ENCODE measurements at places on chromosomes 7 and 10.

DNA sequence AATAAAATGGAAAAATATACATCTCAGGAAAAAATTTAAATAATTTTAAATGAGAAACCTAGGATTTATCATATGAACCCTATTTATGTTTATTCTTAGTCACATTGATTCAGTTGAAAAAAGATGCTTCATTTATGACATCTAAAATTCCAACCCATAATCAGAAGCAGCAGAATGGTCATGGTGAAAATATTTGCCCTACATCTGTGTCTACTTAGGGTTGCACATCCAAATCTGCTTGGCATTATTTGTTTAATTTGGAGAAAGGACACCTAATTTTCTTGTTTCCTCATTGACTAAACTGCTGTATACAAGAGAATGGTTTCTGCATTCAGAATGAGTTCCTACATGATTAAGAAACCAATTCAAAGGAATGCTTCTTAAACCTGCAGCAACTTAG is 72.9 kb upstream of the SKAP2 start:
- DNase-seq: no peak

GRCh38 chr10:116132780-116133399 is 140.1 kb downstream of the GFRA1 start:
- DNase-seq: no peak

GRCh38 chr10:5981529-5981928 is 4.2 kb upstream of the IL15RA start:
- no peak for DNase-seq

DNA sequence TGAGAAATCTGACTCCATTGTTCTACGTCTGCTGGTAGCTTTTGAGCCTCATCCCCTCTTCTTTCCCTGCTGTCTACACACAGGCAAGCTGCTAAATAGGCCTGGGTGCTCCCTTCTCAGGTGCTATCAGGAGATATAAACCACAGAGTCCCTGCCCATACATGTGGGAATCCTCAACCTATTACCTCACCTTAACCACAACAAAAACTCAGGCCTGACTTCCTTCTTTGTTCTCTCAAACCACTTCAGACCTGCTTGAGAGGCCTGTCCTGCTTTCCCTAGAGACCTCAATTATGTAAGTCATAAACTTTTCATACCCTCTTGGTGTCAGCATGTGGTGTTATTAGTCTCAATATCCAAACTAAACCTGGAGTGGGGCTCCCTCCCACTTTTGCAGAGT is 75.0 kb upstream of the MAGI2 start:
- no peak for DNase-seq

DNA sequence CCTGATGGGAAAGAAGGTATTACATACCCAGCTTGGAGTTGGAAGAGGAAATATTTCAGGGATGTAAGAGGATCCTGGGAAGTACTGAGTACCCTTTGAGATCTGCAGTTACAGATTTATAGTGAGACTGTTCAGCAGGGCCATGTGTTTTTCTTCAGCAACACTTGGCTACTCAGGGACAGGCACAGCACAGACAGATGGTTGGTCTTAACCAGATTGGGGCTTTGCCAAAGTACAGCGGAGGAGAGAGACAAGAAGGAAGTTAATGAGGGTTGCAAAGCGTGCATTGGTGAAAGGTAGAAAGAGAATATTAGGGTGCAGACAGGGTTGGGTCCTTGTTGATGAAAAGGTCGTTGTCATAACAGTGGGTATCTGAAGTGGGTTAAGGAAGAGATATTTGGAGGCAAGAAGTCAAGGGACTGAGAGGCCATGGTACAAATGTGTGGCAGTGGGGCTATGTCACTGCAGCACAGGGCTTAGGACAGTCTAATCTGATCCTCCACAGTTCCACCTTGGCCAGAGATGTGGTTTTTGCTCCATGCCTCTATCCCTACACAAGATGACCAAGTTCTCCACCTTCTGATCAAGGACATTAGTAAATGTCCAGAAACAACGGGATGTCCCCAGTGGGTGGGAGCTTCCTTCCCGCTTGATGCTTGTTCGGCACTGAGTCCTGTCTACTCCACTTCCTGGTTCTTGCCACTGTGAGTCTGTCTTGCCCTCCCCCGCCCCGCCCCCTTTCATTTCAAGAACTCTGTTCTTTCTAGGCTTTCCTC is 18.9 kb upstream of the DNAJC1 start:
- DNase-seq: no peak

GRCh38 chr10:43343126-43343525 is 28.3 kb upstream of the FXYD4 start:
- DNase-seq: no peak

- DNase-seq: no peak
These were observed 203.9 kb downstream of the NXPH1 start for GRCh38 chr7:8637322-8637721.

DNA sequence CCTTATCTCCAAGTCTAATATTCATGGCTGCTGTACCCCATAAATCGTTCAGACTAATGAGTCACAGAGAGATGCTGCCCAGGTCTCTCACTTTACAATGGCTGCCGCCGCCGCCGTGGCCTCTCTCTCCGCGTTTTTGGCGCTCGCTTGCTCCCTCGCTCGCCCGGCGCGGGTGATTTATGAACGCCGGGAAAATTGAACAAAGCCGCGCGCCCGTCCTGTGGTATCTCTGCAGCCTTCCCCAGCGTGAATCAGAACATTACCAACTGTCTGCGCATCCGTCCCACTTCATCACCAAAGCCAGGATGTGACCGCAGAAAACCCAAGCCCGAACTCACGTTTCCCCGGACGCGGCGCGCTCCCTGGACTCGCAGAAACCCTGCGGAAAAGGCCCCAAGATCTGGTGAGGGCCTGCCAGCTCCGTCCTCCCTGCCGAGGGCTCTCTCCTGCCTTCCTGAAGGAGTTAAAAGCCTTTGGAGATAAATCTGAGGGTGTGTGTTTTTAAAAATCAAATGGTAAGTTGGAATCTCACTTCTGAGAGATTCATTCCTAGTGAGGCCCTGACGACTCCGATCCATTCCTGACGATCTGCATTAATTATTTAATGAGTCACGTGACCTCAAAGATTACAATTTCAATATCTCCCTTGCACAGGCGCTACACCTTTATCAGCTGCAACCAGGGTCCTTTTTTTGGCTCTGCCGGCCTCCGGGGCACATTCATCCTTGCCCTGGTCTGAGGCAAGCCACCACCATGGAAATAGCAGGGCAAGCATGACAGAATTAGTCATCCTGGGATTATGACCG is 6.3 kb downstream of the HOXA4 start:
- DNase-seq: no peak

All from HuH-7 (cell line).